ENCODE measurements at places on chromosomes 1 and 21. TPM values are rescaled to one million over a fixed set of nuclear protein-coding genes. Genes with fewer than 3 reads are reported as not detected.

Gene CLEC20A
- not detected for total RNA-seq

Gene SPEN
- 31.5 TPM for total RNA-seq

Gene ZNF593OS
- total RNA-seq: not detected

Gene PRRC2C
- total RNA-seq: 73.4 TPM

Gene MATN1
- total RNA-seq: not detected

Gene LYPD8
- total RNA-seq: not detected

Gene XPR1
- 33.4 TPM for total RNA-seq

Gene RXFP4
- not detected for total RNA-seq

Gene ALX3
- not detected for total RNA-seq
